ENCODE measurements at places on chromosomes 2 and 18.

DNA sequence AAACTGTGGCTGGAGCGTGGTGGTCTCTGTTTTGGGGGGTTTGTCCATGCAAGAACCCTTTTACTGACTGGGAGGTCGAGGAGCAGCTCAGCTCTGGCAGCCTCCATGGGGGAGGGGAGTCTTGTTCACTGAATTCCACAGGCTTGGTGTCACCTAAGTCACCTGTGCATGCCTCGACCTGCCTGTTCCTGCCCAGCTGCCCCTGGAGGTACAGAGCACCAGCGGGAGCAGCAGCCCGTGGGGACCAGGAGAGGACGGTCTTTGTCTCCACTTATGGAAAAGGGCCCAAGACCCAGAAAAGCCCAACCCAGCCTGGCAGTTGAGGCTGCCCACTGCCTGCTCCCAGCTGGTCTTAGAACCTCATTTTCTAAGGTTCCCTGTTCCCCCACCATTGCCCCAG is 168.7 kb upstream of the AGAP1 start:
- DNase-seq: no peak

DNA sequence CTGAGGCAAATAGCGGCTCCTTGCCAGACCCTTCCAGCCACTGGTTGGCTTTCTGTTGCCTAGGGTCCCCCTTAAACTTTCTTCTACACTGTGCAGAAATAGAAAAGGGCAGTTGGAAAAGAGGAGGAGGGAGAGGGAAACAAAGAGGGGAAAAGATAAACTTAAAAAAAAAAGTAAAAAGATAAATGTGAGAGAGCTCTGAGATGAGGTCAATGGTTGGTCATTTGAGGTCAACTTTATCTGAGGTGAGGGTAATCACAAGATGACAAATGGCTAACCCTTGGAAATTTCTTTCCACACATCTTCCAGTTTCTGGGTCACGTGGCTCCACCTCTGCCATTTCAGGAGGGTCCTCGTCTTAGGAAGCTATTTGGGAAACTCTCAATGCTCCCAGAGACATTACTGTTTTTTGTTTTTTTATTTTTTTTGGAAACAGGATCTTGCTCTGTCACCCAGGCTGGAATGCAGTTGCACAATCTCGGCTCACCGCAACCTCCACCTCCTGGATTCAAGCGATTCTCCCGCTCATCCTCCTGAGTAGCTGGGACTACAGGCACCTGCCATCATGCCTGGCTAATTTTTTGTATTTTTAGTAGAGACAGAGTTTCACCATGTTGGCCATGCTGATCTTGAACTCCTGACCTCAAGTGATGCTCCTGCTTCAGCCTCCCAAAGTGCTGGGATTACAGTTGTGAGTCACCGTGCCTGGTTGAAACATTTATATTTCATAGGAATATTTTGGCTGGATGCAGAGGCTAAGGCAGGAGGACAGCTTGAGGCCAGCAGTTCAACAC is 199.9 kb downstream of the TGIF1 start:
- DNase-seq: no peak

GRCh38 chr2:101328474-101329007 is 20.0 kb upstream of the RNF149 start:
- DNase-seq: no peak

- DNase-seq: no peak
Measured at GRCh38 chr2:2142345-2142744, 188.7 kb downstream of the MYT1L start.

- DNase-seq: peak; percentile 69
Measured at GRCh38 chr18:62425465-62426190, 97.2 kb upstream of the ZCCHC2 start.

GRCh38 chr2:234275515-234275914 is 221.4 kb downstream of the ARL4C start:
- no peak for DNase-seq

DNA sequence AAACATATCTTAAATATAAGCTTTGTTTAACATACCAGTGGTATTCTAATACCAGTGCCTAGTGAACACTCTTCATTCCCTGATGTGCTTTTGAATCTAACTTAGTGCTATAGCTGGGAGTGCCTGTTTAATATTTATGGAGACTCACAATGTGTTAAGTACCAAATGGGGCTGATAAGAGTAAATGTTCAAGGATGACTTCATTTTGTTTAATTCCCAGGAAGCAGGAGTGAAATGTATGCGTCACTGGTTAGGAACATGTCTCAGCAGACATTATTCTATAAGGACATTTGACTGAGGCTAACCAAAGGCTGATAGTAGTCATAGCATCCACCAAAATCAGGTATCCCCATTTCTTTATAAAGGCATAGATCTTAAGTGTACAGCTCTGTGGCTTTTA is 31.7 kb upstream of the LINC00305 start:
- no peak for DNase-seq

DNA sequence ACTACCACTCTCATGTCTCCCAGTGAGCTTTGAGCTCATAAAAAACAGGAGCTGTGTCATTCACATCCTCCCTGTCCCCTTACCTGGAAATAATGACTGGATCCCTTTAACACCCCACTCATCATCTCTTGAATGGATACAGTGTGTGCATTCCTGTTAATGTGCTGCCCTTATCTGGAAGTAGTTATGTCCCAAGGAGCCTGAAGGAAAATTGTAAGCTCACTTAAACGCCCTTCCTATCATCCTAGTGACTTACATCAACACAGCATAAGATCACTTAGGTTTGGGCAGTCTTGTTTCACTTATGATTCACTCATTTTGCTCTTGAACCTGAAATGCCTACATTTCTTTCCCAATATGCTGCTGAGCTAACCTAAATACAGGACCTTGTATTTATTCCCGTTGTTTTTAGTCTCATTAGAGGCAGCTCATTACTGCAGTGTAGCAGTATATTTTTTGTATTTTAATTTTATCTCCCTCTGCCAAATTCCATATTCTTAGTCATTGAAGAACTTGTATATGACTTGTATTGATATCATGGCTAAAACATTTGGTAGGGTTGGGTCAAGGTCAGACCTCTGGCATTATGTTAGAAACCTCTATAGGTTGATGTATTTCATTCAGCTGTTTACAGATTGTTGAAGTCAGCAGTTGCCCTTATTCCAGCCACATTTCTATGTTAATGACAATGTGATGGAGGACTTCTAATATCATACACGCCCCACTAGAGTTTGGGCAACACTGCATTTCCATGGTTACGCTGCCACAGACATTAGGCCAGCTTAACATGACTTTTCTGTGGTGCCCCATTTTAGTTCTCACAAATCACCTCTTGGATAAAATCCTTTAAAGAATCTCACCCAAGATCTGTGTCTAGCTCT is 72.9 kb downstream of the PKP4 start:
- no peak for DNase-seq

GRCh38 chr18:74225193-74225840 is 66.4 kb downstream of the CYB5A start:
- DNase-seq: no peak

DNA sequence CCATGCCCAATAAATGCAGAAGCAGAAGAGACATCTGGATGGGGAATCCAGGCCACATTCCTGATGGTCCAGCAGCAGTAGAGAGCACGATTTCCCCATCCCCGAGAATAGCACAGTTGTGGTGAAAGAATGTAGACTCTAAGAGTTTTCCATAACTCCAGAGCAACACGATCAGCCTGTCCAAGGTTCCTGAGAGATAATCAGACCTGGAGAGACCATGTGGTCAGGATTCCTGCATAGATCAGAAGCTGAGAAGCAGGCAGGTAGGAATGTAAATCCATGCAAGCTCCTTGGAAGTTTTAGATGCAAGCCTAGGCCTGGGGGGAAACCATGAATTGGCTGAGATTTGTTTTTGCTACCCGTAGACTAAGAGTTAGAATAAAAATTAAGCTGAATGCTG is 34.2 kb upstream of the PTPRM start:
- DNase-seq: no peak

Data from H7 (cell line).